ENCODE measurements at places on chromosomes 5 and 9. TPM values are rescaled to one million over a fixed set of nuclear protein-coding genes. Genes with fewer than 3 reads are reported as not detected.

Gene TAF11L6
- not detected for total RNA-seq

Gene ELAVL2
- 0.20 TPM for total RNA-seq

Gene CMBL
- 15.9 TPM for total RNA-seq

Gene SH2D3C
- total RNA-seq: 95.0 TPM

Gene CTNND2
- total RNA-seq: not detected

Gene MYMK
- not detected for total RNA-seq

Gene PCDHGB6
- 4.8 TPM for total RNA-seq

Gene TUSC1
- total RNA-seq: 12.1 TPM

Gene C9orf50
- not detected for total RNA-seq

Gene GARIN3
- total RNA-seq: not detected

Gene BAAT
- total RNA-seq: not detected

Gene SV2C
- total RNA-seq: 0.07 TPM

Gene GKAP1
- 2.5 TPM for total RNA-seq

Gene ORM2
- not detected for total RNA-seq

Gene C1QTNF3
- total RNA-seq: 1.6 TPM

Gene CDH6
- total RNA-seq: not detected

Gene INSL4
- not detected for total RNA-seq

Gene NXNL2
- total RNA-seq: not detected

Gene RASEF
- 0.05 TPM for total RNA-seq

Gene FOXD4L3
- not detected for total RNA-seq

Gene SLIT3
- total RNA-seq: 0.02 TPM

Gene SLC6A19
- not detected for total RNA-seq

Gene HTR1A
- not detected for total RNA-seq

Gene PCDHGB7
- 12.6 TPM for total RNA-seq

Gene PCDHB4
- 0.21 TPM for total RNA-seq

Gene NSG2
- total RNA-seq: not detected

Gene GABRA1
- total RNA-seq: not detected

Gene TAF11L10
- not detected for total RNA-seq

Gene CARTPT
- total RNA-seq: not detected

Gene FGF1
- total RNA-seq: not detected

Gene ZNF474
- not detected for total RNA-seq

Gene DND1
- 1.1 TPM for total RNA-seq

Gene DRD1
- not detected for total RNA-seq

Gene PAEP
- not detected for total RNA-seq

Gene CAMK2A
- total RNA-seq: not detected

Gene NFIB
- 160 TPM for total RNA-seq

Gene PDE6A
- total RNA-seq: not detected

Gene DOLK
- total RNA-seq: 18.8 TPM

Gene CEL
- 1.9 TPM for total RNA-seq

Gene CDO1
- 1.7 TPM for total RNA-seq

Gene STOM
- total RNA-seq: 138 TPM

Gene FUT7
- total RNA-seq: not detected

Gene EDIL3
- 28.8 TPM for total RNA-seq

Gene SLC34A3
- total RNA-seq: not detected

Gene SEC24A
- total RNA-seq: 28.6 TPM

Gene CLIC3
- not detected for total RNA-seq

Gene PRR16
- total RNA-seq: 2.3 TPM

Gene PHYHD1
- total RNA-seq: 0.30 TPM

Gene FBP1
- total RNA-seq: 2.2 TPM

Gene MARVELD2
- total RNA-seq: 7.1 TPM

Gene BNC2
- total RNA-seq: 33.1 TPM

Gene DEPDC1B
- total RNA-seq: 18.7 TPM

Gene PKN3
- 39.3 TPM for total RNA-seq

Gene NUTM2F
- not detected for total RNA-seq

Gene TAF1L
- total RNA-seq: not detected

Gene SEMA5A
- 0.04 TPM for total RNA-seq

Gene PCDHB16
- total RNA-seq: 0.12 TPM

Gene TTC39B
- 5.4 TPM for total RNA-seq
